ENCODE measurements at places on chromosomes 4 and X.

- DNase-seq: no peak
These were observed 204.9 kb downstream of the MID1 start for GRCh38 chrX:10415306-10416001.

DNA sequence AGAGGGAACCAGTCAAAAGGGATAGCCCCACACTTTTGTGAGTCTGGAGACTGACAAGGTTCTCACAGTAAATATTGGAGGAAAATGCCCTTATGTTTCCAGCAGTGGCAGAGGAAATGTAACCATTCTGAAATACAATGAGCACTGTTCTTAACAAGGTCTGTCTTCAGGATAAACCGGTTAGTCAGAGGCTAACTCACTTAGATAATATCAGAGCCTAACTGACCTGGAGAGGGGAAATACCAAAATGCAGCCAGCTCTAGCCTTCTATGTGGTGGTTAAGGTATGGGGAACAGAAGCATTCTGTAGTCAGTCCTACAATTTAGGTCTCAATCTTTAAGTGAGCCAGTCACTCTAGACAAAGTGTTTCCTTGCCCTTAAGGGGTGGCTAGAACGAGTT, 70.8 kb downstream of the TBCK start:
- no peak for DNase-seq

DNA sequence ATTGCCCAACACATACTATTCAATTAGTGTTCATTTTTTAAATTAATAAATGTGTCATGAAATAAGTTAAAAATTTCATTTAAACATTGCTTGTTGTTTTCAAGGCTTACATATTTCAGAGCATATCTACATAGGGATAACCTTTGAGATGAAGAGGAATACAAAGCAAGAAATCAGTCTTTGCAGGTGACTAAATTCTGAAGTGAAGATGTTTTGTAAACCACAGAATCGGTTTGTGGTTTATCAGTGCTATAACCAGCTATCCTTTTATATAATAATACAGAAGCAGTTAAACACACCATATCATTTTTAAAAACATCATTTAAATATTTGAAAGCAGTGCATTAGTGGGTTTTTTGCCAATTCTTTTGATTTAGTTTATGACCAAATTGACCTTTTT, 26.9 kb downstream of the FAM241A start:
- DNase-seq: no peak

DNA sequence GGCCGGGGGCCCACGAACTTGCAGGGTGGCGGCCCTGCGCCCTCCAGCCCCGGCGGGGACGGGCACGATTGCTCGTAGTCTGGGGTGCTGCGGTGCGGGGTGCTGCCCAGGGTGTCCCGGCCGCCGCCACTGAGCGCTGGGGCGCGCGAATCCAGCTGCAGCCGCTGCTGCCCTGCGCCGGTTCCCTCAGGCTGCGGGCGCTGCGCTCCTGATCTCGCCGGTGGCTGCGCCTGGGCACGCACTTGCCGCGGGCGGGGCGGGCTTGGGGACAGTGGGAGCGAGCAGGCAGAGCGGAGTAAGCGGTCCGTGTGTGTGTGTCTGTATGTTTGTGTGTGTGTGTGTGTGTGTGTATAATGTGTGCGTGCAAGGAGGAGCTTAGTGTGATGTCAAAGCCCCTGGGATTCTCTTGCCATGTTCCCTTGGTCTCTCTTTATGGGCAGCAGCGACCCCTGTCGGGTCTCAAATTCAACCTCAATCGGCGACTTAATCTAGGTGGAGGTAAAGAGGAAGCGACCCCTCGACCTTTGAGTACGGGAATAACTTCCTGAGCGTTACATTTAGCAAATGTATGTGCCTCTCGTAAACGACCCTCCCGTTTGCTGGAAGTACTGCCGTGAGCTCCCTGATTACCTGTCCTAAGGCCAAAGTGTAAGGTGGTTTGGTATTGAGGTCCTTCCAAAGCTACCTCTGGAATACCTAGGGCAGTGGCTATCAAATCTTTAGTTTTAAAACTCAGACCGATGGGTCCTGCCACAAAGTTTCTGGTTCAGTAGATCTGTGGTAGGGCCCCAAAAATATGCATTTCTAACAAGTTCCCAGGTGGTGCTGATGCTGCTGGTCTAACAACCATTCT, at the start of gene RNF150:
TSS of gene RNF150 (minus strand) at position 324 of the 853 bp plus-strand sequence.
- no peak for DNase-seq

GRCh38 chr4:120948382-120948781, 25.9 kb upstream of the PRDM5 start:
- no peak for DNase-seq

- DNase-seq: no peak
These were observed 56.9 kb downstream of the ACOX3 start for GRCh38 chr4:8383451-8384160.

GRCh38 chrX:37846141-37846540, 1.2 kb downstream of the DYNLT3 start:
- no peak for DNase-seq

DNA sequence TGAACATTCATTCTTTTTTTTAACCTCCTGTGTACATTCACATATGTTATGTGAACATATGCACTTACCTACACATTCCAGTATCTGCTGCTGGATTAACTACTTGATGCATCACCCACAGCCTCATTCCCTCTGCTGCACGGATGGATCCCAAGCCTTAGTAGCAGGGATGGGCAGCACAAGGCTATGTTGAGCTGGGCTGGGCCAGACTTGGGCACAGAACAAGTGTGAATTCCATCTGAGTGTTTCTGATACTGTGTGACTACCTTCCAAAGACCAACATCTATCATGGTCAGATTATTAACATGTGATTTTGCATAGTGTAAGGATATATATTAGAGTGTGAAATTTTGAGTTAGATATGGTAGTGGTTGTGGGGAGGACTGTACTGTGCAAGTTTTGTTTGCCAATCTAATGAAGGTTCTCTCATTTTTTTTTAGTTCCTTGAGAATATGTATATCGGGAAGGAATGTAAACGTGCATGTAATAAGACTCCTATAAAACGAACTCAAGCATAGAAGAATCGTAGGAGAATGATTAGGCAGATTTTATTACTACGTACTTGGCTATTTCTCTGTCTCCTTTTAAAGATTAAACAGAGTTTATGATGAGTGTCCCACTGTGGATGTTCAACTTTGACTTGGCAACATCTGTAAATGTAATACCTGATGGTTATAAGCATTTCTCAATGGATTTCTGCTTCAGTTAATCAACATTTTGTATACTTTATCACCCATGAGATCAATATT, 23.4 kb upstream of the STBD1 start:
- DNase-seq: no peak

GRCh38 chrX:99973572-99974226, 436.4 kb downstream of the PCDH19 start:
- DNase-seq: no peak

- no peak for DNase-seq
These were observed 856.7 kb upstream of the PRKX start for GRCh38 chrX:4570151-4570550.

DNA sequence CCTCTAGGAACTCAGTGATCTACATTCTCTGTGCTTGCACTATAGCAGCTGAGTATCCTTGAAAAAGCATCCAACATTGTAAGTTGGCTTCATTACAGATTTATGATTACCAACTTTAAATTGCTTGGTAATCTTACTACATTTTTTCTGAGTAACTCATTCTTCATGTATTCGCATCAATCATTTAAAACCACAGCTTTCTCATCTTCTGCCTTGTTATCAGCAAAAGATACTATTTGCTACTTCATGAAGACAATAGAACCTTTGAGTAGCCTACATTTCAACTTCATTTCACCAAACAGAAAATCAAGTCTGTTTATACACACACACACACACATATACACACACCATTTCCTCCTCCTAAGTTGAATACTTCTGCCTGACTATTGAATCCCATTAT, 6.2 kb upstream of the DCAF8L2 start:
- no peak for DNase-seq

GRCh38 chrX:39288592-39288991, 487.3 kb downstream of the MID1IP1 start:
- no peak for DNase-seq

DNA sequence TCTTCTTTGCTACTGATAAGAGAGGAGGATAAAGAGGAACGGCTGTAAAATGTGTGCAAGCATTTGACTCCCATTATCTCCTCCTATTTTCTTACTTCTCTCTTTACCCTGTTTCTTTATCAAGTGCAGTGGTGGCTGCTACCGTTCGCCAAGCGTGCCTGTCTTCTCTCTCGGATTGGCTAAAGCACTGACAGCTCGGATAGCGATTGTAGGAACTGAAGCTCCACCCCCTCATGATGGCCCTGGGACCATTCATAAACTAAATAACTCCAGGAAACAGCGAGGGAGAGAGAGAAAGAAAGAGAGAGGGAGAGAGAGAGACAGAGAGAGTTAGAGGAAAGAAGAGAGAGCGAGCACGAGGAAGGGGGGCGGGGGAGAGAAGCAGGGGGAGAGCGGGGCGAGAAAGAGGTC, 305 bp upstream of the MAB21L2 start:
- DNase-seq: no peak

DNA sequence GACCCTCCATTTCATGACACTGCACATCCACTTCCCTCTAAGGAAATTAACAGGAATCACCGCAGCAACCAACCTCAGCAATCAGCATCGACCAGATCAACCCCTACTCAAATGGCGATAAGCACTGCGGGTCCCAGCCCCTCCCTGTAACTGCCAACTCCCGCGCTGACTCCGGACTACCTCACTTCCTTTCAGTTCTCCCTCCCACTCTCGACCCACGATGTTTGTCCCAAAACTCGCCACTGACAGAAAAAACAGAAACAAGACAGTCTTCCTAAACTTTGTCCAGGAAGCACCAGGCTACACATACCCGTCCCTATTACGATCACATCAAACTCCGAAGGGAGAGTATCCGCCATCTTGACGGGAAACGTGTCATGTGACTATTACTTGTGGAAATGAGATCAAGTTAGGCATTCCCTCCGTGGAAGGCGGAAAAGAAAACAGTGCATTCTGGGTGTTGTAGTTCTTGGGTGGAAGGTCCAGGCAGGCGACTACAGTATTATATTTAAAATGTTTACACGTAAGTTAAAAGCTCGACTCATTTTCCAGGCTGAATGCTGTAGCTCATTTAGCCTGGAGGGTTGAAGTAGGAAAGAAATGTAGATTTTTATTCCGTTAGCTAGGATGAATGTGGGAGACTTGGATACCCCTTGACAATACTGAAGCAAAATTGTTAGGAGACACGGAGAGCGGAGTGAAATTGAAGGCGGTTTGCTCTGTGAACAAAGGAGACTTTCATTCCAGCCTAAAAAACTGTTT, at the start of gene CHM:
TSS of gene CHM (minus strand) at position 385 of the 762 bp plus-strand sequence. CDS start at position 359, 26 bp downstream.
- DNase-seq: peak; percentile 22

DNA sequence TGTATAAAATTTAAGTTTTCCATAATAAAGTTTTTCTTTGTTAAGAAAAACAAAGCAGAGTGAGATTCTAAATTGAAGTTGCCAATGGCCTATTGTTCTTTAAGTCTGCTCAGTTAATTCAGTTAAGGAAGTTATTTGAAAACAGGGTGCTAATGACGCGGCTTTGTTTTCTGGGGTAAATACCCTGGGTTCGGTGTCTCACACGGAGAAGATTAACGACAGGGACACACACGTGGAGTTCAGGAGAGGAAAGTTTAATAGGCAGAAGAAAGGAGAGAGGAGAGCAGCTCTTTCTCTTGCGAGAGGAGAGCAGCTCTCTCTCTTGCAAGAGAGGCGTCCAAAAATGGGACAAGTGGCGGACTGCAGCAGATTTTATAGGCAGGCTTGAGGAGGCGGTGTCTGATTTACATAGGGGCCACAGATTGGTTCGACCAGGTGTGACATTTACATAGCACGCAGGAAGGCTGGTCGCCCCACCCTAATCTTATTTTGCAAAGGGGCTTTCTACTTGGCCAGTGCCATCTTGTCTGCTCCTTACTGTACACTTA, 9.6 kb downstream of the CA5B start:
- DNase-seq: no peak

- no peak for DNase-seq
These were observed 3.3 kb upstream of the BGN start for GRCh38 chrX:153491351-153491914.

DNA sequence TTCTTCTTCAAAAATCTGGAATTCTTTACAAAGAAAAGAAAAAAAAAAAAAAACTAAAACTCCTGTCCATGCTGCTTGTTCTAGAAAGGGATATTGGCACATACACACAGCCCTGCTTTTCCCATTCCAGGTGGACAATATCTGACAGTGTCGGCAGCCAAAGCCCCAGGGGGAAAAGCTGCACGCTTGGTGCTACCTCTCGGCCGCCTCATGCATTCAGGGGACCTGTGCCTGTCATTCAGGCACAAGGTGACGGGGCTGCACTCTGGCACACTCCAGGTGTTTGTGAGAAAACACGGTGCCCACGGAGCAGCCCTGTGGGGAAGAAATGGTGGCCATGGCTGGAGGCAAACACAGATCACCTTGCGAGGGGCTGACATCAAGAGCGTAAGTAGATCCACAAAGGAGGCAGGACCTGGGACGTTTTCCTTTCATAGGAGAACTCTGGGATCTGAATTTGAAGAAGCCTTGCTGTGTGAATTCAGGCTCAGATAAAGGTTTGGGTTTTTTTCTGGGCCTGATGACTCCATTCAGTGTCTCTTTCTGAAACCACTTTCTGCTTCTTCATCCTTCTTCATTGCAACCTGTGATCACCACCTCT, 71.9 kb downstream of the NPNT start:
- DNase-seq: no peak

- peak; percentile 3 for DNase-seq
These were observed 66.3 kb downstream of the ZFYVE28 start for GRCh38 chr4:2352171-2352570.

DNA sequence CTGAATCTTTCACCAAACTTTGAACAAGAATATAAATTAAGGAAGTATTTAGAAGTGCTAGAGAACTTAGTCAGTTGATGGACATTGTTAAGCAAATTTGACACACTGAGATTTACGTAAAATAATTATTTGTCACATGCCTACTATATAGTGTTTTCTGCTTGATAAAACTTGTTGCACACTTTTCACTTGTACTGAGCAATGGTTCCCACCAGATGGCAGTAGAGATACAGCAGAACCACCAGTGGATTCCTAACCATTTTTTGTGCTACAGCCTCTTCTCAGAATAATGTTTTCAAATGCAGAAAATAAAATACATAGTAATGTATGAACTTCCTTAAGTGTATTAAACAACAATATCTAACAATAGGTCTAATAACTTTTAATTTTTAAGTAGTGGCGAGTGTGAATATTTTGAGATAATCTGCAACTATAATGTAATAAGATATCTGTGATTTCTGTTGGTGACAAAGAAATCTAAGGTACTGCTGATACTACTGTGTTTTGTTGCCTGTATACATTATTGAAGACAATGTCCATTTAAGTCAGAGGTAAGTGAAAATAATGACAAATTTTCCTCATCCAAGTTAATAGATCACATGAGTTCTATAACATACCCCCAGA, 81.2 kb downstream of the APOOL start:
- no peak for DNase-seq

GRCh38 chr4:145056325-145057130, 41.5 kb downstream of the ANAPC10 start:
- DNase-seq: no peak

DNA sequence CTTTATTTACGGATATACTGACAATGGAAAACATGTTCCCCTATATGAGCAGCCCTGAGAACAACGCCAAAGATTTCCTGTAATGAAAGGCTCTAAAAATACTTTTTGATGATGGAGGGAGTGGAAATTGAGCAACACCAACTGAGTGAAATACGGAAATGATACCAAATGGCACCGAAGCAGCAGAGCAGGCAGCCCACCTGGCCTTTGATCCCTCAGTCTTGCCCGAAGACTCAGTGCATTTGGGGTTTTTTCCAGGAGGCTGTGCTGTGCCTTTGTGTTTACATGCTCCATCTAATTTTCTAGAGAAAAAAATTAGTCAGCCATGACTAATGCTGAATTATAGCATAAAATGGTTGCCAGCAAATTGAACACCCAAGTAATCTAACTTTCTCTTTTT, 169.9 kb upstream of the RBPJ start:
- DNase-seq: no peak

- DNase-seq: no peak
These were observed 14.1 kb upstream of the TCEANC start for GRCh38 chrX:13638826-13639225.

Measured in activated CD4-positive, alpha-beta T cell treated with anti-CD3 and anti-CD28 coated beads for 1 hour (primary cell).